Right atrium auricular region (tissue), 2 donors: ENCODE measurements at places on chromosomes 2 and 18. TPM values are rescaled to one million over a fixed set of nuclear protein-coding genes. Genes with fewer than 3 reads are reported as not detected.
A peak's percentile ranks its signal among the peaks of the same experiment; 100 is the strongest.

ST8SIA3 gene
- total RNA-seq = not detected

PROKR1 gene
- not detected for total RNA-seq

DNA sequence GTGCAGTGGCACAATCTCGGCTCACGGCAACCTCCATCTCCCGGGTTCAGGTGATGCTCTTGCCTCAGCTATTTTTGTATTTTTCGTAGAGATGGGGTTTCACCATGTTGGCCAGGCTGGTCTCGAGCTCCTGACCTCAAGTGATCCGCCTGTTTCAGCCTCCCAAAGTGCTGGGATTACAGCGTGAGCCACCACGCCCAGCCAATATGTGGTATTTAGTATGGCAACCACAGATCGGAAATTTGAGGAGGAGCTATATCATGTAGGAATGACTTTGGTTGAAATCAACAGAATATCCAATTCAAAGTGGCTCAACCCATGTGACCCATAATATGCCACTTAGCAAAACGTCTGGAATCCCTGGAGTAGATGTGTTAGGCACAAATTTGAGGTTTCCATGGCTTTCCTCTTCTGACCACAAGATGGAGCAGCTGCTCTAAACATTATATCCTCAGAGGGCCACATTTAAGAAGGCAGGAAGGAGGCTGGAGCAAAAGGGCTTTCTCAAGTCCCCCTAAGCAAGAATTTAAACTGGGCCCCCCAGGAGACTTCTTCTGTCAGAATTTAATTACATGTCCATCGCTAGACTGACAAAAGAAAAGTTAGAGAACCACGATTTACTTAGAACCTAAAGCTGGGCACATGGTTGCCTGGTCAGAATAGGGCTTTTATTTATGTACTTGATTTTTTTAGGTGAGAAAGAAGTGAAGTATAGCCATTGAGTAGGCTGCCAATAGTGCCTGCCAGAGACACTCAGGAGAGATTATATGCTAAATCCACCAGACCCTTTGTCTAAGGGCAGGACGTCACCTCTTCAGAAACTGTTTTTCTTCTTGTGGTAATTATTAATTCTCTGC is 49.6 kb upstream of the ITSN2 start:
- peak; percentile 58 for DNase-seq

GALR1 gene
- 0.04 TPM for total RNA-seq

PAX8 gene
- total RNA-seq = 0.37 TPM

FOXI3 gene
- not detected for total RNA-seq

DNA sequence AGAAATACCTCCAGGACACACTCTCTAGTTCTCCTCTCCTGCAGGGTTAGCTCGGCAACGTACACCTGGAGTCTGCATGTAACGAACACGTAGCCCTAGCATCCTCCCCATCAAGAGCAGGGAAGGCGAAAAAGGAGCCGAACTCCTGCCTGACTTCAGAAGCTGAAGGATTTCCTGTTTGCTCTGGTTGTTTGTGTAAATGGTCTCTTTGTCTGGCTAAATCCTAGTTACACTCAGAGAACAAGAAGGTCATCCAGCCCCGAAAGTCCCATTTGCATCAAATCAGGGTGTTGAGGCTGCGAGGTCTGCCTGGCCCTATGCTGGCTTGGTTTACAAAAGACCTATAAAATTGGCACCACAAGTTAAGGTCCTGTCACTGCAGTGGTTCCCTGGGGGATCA is 66.4 kb upstream of the POMC start:
- DNase-seq = no peak

DUSP2 gene
- total RNA-seq = 4.0 TPM

SLC19A3 gene
- 1.0 TPM for total RNA-seq

BOLL gene
- not detected for total RNA-seq

DNA sequence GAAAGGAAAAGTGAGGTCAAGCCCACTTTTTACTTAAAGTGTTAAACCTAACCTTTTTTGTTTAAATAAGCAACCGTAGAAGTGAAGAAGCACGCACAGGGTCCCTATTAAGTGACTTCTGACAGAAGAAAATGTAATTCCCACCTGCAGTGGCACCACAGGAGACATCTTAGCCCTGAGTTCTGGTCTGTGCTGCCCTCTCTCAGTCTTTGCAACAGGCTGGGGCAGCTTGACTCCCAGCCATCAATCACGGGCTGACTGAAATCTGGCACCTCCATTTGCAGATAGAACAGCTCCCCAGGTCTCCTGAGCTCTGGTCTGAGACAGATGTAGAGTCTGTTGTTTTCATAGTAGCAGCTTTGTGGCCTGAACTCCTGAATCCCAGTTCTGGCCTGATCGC is 170.0 kb downstream of the LTBP1 start:
- no peak for DNase-seq

DNA sequence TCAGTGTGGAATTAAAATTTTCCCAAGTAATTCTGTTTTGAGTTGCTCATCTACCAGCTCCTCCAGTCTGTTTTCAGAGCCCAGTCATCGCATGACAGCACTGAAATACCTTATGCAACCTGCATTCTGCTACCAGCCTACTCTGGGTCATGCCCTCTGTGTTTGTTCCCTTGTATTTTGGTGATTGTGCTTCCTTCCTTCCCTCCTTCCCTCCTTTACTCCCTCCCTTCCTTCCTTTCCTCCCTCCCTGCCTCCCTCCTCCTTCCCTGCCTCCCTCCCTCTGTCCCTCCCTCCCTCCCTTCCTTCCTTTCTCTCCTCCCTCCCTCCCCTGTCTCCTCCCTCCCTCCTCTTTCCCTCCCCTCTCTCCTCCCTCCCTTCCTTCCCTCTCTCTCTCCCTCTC is 289.6 kb downstream of the CDH2 start:
- no peak for DNase-seq

GRCh38 chr2:6443061-6443823 is 422.5 kb downstream of the CMPK2 start:
- DNase-seq = no peak

- no peak for DNase-seq
Measured at GRCh38 chr2:68920481-68921170, 32.1 kb downstream of the GKN2 start.

TRAK2 gene
- 89.7 TPM for total RNA-seq

DNA sequence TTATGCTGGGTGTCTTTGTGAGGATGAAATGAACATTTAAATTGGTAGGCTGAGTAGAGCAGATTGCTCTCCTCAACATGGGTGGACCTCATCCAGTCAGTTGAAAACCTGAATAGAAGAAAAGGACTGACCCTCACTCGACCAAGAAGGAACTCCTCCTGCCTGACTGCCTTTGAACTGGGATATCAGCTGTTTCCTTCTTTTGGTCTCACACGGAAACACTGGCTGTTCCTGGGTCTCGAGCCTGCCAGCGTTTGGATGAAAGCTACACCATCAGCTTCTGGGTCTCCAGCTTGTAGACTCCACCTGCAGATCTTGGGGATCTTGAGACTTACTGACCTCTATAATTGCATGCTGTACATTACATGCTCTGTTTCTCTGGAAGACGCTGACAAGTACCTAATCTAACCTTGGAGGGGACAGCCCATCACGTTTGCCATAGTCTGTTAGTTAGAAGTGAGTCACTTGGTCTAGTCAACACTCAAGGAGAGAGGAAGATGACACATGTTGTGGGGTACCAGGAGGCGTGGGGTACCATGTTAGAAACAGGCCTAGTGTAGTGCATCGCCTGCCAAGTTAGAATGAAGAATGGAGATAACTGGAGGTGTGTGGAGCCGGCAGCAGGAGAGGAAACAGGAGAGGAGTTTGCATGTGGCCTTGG is 267.0 kb downstream of the MREG start:
- DNase-seq = no peak

TMEM18 gene
- 7.6 TPM for total RNA-seq

SLC23A3 gene
- total RNA-seq = 0.55 TPM
